Gastrocnemius medialis (tissue), 4 donors: ENCODE measurements at places on chromosomes 5 and 9.
A peak's percentile ranks its signal among the peaks of the same experiment; 100 is the strongest.

DNA sequence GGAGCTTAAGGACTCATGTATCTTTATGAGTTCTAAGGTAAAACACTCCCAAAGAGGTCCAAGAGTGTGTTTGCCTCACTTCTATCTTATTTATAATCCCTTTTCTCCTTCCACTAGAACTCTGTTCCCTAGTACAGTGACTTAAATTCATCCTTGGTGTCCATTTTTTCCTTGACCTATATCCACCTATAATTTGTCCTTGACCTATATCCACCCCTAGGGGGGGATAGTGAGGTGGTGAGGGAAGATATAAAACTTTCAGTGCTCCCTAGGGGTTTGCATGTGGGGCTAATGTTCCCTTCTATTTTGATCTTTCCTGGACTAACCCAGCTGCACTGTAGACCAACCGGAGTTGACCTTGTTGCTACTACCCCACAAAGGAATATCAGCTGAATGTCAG is 83.5 kb upstream of the GNAQ start:
- DNase-seq: no peak

DNA sequence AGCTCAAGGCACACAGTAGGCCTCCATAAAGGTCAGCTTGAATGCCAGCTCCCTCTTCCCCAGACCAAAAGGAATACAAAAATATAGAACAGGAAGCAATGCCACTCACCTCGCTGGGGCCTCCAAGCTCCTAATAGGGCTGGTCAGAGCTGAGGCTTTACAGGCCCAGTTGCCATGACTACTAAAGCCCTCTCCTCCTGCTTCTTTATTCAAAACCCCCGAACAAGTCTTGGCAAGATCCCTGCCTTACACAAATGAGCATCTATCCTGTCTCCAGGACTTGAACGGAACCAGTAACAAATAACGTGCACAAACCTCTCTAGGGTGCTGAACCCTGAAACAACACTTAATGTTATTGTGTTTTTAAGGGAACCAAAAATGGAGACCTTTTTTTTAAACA is 136.3 kb downstream of the SIL1 start:
- DNase-seq: no peak

DNA sequence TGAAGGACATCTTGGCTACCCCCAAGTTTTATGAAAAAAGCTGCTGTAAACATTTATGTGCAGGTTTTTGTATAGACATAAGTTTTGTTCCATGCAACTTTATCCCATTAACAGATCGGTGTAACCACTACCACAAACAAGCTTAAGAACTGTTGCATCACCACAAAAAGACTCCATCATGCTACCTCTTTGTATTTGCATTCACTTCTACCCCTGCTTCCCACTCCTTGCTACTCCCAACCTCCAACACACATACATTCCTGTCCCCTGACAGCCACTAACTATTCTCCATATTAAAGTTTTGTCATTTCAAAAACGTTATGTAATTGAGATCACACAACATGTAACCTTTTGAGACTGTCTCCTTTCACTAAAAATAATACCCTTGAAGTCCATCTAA is 57.8 kb upstream of the LHFPL2 start:
- no peak for DNase-seq

- no peak for DNase-seq
Measured at GRCh38 chr9:69104830-69105527, 69.1 kb upstream of the TJP2 start.

- DNase-seq: no peak
Measured at GRCh38 chr5:58410441-58410840, 49.4 kb downstream of the PLK2 start.

DNA sequence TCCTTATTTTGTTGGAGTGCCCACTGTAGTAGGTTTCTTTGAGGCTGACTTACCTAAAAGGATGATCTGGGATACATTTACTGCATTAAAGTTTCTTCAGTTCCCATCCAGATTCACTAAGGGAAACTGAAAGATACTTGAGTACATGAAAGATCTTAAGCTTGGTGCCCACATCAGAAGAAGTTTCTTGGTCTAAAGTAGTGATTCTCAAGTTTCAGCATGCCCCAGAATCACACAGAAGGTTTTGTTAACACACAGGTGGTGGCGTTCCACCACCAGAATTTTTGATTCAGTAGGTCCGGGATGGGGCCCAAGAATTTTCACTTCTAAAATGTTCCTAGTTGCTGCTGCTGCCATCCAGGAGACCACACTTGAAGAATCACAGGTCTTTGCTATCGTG is 171.0 kb downstream of the ZNF462 start:
- DNase-seq: no peak

DNA sequence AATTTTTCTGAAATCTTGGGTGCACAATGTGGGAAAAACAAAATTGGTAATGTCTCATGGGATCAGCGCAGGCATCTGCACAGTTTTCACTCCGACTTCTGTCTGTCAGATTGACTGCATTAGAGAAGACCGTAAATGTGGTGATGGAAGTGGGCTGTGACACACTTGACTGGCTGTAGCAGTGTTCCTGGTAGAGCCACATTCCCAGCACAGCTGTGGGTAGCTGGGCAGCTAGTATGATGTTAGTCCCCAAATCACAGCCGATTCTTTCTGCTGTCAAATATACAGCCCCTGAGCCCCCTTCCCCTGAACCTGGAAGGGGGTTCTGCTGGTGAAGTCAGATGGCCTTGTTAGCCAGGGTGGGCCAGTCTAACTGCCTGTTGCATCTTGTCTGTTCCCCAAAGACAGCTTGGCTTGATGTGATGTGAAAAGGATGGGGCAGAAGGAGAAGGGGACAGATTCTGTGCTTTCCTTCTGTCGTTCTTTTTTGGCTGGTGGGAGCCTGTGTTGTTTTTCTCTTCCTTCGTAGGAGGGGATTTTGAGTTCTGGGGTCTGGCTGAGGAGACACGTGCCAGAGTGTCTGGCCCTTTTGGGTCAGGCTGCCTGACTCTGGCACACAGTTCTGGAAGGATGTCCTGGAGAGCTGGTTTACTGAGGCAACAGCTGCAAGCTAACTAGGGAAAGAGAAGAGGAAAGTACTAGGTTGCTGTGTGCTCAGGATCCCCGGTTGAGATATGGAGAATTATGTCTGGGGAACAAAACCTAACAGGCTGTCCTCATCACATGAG is 66.4 kb upstream of the SPRY4 start:
- DNase-seq: no peak

DNA sequence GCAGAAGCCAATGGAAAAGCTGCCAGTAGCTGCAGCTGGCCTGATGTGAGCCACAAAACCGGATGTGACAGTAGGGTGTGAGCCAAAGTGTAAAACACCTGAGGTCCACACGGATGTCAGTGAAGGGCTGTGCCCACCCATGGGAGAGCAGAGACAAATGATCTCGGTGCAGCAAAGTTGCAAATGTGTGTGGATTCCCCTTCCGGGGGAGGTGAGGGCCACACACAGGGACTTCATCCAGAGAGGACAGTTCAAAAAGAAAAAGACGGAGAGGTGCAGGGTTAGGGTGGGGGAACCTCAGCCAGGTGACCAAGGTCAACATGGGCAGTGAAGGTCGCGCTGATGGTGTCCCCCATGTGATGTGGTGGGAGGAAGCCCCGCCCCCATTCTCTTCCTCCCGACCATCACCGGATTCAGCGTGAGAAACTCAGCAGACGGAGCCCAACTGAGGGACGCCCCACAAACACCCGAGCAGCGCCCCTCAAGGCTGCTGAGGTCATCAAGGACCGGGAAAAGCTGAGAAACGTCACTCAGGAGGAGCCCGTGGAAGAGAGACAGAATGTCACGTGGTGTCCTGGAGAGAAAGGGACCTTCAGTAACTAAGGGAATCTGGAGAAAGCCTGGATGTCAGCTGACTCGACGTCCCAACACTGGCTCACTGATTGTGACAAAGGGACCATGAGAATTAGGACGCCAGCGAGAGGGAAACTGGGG is 11.4 kb upstream of the PTGDS start:
- no peak for DNase-seq

GRCh38 chr5:61301341-61302199 is 30.5 kb upstream of the ZSWIM6 start:
- peak; percentile 82 for DNase-seq

DNA sequence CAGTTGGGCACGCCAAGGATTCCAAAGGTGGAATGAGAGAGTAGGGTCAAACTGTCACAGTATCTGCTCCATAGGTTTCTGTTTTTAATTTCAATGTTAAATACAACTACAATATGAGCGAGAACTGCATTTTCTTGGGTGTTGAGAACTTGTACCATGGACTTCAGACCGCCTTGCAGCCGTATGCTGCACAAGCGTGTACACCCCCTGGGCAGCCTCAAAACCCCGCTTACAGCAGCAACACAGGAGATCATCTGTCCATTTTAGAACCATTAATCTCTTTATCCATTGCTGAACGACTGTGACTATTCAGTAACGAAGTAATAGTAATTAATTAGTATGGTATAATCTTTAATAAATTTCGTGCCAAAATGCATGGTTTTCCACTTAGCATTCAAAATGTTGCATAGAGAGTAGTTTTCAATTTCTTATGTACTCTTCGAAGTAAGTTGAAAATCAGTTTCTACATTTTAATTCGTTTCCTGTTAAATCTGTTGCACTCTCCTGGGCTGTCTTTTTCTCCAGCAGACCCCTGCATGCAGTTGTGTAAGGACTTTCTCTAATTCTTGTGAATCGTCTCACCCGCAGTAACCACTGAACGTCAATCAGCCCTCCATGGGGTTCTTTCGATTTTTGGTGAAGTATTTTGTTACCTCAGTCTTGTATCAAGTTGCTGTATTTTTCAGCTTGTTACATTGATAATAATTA is 42.0 kb upstream of the GARNL3 start:
- DNase-seq: no peak

GRCh38 chr5:128237546-128237945 is 154.0 kb downstream of the SLC12A2 start:
- DNase-seq: no peak

DNA sequence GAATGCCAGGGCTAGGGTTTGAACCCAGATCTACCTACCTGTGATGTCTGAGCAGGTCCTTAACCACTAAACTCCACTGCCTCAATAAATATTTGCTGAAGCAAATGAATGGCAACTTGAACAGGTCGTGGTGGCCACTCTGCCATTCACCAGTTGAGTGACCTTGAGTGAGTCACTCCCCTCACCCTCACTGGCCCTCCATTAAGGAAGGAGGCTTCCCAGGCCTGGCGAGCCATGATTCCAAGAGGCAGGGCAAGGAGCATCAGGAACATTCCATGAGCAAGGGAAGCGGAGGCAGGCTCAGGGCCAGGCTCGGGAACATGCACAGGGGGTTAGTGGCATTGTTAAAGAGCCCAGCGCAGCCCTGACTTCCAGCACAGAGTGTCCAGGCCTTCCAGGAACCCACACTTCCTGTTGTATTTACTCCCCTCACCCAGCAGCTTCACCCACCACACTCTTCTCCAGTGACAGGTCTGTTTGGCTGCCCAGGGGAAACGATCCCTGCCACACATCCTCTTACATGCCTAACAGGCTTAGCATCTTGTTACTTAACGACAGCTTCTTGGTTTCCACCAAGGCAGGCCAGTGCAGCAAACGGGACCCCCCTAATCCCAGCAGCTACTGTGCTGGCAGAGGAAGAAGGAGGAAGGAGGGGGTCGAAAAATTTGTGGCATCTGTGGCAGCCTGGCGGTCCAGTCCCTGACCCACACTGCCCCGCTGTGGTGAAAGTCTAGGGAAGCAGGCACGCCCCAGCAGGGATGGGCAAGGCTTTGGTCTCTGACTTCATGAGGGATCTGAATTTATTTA is 43.7 kb upstream of the TTC1 start:
- peak; percentile 13 for DNase-seq

DNA sequence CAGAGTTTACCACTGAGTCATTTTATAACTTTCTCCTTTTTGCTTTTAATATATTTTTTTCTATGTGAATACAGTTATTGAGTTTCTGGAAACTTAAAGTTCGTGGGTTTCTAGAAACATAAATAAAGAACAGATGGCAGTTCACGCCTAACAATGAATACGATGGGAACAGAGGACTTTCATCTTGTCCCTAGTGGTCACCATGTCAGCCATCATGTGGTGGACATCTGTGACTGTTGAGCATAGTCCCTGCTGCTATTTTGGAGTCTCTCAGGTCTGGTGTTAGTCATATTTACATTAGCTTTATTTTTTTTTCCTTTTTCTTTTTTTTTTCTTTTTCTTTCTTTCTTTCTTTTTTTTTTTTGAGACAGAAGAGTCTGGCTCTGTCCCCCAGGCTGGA is 85.3 kb downstream of the XRCC4 start:
- DNase-seq: no peak

DNA sequence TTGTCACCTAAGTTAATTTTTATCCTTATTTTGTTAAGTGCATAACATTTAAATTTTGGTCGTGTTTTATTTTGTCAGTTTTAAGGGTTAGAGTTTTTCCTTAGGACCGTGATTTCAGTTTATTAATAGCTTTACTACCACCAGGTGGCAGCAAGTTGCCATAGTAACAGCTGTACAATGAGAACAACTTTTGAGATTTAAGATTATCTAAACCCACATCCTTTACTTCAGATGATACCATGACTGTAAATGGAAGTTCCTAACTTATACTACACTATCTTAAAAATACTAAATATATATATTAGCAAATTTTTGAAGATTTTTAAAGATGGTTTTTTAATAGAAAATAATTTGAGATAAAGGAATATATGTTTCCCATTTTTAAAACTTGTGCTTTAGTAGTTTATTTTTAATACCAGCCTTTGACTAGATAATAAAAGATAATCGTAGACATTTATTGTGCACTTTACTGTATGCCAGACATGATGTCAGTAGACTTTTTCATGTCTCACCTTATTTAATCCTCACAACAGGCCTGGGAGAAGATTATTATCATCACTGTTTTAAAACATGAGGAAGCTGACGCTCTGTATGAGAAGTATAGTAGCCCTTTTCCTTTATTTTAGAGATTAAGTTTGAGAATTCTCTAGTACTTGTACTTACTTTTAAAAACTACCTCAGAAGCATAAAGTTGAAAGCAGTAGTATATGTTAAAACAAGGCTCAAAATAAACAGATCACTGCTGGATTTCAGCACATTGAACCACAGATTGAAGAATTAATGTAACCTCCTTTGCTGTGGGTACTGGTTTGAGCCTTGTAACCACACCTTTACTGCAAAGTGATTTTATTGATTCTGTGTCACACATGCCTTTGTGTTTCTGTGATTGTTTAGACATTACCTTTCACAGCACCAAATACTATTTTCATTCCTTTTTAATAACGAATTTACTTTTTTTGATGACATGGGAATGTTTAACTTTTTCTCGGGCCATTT is 27.5 kb downstream of the SREK1 start:
- no peak for DNase-seq

GRCh38 chr9:133715866-133716563 is 22.1 kb downstream of the SARDH start:
- DNase-seq: no peak

GRCh38 chr9:116337015-116337414 is 183.4 kb downstream of the PAPPA start:
- no peak for DNase-seq

GRCh38 chr5:86155796-86156195 is 461.9 kb upstream of the COX7C start:
- no peak for DNase-seq
